Stomach (tissue), 19 donors: ENCODE measurements at places on chromosomes 7 and 10. TPM values are rescaled to one million over a fixed set of nuclear protein-coding genes. Genes with fewer than 3 reads are reported as not detected.

Gene AQP1
- 78.8 TPM for total RNA-seq

Gene PBLD
- total RNA-seq, result 29.0 TPM

Gene RAPGEF5
- 29.8 TPM for total RNA-seq

GRCh38 chr10:85598646-85599045, 767.9 kb downstream of the GRID1 start:
- no peaks in the 10 kb centered on the region for H3K4me1 ChIP-seq
- H3K4me3 ChIP-seq, result no peak overlapping the region
- H3K27me3 ChIP-seq, result no peaks in the 10 kb centered on the region
- no peaks in the 10 kb centered on the region for H3K36me3 ChIP-seq

GRCh38 chr7:111138193-111138569, 47.3 kb downstream of the LRRN3 start:
- H3K27me3 ChIP-seq, result no peaks in the 10 kb centered on the region
- H3K4me1 ChIP-seq, result no peaks in the 10 kb centered on the region
- no peak for DNase-seq
- no peaks in the 10 kb centered on the region for H3K36me3 ChIP-seq
- no peak overlapping the region for H3K4me3 ChIP-seq
